ENCODE measurements at places on chromosomes 4 and X.

GRCh38 chr4:103156106-103156505, 42.0 kb downstream of the CENPE start:
- no peak for DNase-seq

DNA sequence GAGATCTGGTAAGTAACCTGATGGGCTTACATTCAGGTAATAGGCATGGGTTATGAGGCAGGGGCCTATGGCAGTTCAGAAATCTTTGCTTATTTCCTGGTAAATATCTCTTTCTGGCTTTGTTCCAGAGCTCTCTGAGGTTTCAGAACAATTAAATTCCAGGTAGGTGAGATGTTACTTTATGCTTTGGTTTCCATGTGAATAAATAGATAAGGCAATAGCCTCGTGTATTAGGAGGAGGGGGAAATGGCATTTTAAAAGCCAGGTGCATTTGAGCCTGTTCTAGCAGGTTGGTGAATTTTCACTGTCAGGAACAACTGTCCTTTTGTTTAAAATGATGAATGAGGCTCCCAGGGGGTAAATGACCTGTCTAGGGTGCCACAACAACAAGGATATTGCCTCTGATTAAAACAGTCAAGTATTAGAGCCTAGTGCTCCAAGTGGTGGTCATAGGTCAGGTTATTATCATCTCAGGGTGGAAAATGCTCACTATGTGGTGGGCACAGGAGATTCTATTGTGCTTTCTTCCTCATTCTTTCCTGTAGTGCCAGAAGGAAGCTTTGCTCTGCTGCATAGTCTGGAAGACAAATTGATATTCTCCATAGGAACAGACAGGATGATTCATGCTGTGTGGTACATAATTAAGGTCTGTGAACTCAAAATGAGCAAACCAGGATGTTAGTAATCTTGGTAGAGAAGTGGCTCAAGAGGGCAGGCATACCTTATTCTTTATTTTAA, 296.2 kb downstream of the INPP4B start:
- no peak for DNase-seq

DNA sequence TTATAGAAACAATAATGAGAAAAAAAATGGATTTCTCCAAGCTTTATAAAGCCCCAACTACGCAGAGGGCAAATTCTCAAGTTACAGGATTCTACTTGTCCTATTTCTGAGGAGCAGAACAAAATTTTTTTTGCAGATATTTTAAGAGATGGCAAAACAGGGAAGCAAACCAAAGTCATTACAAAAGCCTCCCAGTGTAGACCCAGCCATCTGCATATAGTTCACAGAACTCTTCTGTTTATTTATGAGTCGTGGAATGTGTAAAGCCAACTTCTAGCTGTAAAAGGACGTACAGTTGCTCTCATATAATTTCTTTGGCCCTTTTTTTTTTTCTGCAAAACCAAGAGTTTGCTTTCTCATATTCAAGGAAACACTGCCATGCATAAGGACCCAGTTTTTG, 120.4 kb downstream of the PCDH7 start:
- DNase-seq: no peak

DNA sequence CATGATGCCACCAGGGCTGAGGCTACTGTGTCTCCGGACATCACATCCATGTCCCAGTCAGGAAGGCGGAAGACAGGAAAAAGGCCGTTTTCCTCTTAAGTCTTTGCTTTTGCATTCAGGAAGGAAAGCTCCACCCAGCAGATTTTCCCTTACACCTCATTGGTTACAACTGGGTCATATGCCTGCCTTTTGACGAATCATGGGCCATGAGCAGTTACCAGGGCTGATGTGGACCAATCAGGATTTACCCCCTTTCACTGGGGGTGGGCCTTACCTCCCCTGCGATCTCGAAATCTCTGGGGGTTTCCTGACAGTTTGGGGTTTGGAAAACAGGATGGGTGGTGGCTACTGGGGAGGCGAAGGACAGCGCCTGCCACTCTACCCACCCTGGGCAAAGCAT, 52.5 kb upstream of the GRPEL1 start:
- DNase-seq: no peak

DNA sequence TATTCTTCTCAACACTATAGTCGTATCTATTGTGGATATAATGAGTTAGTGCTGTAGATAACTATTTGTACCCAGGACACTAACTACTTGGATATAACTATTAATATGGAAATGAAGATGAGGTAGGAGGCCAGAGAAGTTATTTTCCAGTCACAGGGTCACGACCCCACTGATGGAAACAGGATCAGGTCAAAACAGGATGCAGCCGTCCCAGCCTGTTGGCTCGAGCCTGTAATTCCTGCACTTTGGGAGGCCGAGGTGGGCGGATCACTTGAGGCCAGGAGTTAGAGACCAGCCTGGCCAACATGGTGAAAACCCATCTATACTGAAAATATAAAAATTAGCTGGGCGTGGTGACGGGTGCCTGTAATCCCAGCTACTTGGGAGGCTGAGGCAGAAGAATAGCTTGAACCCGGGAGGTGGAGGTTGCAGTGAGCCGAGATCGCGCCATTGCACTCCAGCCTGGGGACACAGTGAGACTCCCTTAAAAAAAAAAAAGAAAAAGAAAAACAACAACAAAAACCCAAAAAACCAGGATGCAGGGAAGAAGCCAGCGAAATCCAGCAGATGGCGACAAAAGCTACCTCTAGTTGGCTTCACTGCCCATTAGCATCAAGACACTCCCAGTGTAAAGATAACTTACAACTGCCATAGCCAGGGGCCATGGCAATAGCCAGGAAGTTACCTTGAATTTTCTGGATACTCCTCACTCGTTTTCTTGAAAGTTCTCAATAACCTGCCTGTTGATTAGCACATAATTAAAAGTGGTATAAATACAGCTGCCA, 37.9 kb upstream of the NKAP start:
- no peak for DNase-seq

DNA sequence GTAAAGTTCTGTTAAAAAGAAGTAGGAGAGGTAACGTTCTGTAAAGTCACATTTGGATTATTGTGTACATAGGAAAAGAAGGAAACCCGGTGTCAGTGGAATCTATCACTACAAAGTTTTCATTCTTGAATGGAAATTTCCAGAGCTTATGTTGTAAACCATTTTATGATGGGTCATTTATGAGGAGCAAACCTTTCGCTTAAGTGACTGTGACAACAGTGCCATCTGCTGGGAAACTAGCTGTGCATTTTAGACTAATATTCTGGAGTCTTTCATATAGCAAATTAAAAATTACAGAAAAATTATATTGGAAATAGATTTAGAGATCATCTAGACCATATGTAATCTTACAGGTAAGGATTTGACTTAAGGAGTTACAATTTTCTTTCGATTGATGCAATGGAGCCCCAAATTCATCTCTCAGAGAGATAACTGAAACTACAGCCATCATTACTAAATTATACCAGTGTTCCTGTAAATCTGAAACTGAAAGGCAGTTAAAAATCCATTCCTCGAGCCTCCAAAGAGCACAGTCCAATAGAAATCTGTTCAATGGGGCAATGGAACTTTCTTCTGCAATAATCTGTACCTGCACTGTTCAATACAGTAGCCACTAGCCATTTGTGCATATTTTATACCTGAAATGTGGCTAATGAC, 26.9 kb downstream of the ASB9 start:
- DNase-seq: no peak

GRCh38 chr4:93748373-93749291, 79.9 kb upstream of the ATOH1 start:
- DNase-seq: no peak

DNA sequence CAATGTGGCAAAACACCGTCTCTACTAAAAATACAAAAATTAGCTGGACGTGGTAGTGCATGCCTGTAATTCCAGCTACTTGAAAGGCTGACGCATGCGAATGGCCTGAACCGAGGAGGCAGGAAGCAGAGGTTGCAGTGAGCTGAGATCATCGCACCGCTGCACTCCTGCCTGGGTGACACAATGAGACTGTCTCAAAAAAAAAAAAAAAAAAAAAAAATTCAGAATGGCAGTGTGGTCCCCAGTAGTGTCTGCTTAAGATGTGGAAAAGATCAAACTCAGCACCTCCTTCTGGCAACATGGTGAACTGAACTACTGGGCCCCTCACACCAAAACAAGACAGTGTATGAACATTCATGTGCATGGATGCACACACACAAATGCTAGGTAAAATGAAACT, 32.2 kb downstream of the SMS start:
- no peak for DNase-seq

GRCh38 chr4:105550641-105551040, 1.8 kb upstream of the ARHGEF38 start:
- DNase-seq: no peak

- no peak for DNase-seq
Measured at GRCh38 chr4:152063621-152064240, 302.9 kb upstream of the GATB start.

- DNase-seq: no peak
Measured at GRCh38 chrX:72268597-72269365, 8.3 kb downstream of the RPS4X start.

DNA sequence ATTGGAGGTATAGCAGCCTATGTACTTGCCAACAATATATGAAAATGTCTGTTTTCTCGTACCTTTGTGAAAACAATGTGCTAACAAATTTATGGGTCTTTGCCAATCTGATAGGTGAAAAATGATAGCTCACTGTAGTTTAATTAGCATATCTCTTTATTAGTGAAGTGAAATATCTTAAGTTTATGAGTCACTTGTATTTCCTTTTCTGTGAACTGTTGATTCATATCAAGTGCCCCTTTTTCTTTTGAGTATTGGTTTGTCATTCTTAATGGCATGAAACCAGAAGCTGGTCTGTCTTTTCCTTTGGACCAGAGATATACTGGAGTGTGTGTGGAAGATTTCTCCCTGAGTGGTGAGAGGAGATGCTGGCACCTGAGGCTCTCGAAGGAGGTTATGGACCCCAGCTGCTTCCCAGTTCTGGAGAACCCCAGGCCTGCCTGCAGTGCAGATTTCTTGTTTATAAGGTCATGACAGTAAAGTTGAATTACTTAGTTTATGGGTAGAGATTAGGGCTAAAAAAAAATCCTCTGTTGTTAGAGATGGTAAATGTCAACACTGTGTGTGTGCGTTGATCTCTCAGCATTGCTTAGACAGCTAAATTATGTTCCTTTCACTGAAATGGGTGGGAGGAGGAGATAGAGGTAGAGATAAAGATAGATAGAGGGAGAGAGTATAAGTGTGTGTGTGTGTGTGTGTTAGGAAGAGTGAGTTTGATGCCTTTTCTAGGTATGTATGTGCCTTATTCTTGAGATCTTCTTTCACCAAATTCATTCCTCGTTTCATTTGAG, 89.9 kb downstream of the REPS2 start:
- DNase-seq: no peak

GRCh38 chrX:24561121-24561520, 86.0 kb downstream of the PCYT1B start:
- no peak for DNase-seq

GRCh38 chrX:134619838-134620237, 38.4 kb downstream of the PLAC1 start:
- no peak for DNase-seq

DNA sequence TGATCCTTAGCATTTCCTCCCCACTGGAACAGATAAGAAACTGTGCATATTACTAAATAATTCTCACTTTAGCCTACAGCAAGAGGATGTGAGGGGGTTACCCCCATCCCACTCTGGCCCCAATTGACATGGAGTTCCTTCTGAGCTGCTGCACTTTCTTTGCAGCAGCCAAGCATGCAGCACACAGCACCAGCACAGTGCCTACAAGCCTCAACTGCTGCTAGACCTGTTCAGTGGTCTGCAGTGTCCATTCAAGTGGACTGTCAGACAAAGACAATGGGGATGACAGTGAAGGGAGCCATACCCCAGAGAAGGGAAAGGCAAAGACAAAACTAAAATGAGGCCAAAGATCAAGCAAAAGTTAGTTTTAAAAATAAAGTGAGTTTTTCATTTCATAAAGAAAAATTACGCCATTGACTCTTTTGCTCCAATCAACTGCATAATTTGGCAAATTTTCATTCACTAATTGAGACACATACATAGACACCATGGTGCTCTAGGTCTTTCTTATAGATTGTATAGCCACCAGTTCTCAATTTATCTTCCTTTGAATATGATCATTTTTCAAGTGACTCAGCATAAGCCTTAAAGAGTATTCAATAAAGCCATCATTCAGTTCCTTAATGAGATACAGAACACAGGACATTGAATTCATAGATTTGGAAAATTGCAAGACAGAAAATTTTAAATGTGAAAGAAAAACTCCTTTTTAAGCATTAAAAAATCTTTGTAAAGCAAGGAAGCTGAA, 410.6 kb downstream of the HNRNPD start:
- DNase-seq: no peak

- no peak for DNase-seq
Measured at GRCh38 chr4:56297776-56298175, 89.5 kb downstream of the AASDH start.

GRCh38 chr4:10296730-10297129, 160.5 kb downstream of the ZNF518B start:
- peak; percentile 29 for DNase-seq

- DNase-seq: no peak
Measured at GRCh38 chrX:110145854-110146253, 142.9 kb downstream of the TMEM164 start.

- DNase-seq: no peak
Measured at GRCh38 chr4:48651914-48652313, 128.2 kb downstream of the FRYL start.

GRCh38 chr4:67566335-67566734, 7.8 kb downstream of the STAP1 start:
- no peak for DNase-seq

DNA sequence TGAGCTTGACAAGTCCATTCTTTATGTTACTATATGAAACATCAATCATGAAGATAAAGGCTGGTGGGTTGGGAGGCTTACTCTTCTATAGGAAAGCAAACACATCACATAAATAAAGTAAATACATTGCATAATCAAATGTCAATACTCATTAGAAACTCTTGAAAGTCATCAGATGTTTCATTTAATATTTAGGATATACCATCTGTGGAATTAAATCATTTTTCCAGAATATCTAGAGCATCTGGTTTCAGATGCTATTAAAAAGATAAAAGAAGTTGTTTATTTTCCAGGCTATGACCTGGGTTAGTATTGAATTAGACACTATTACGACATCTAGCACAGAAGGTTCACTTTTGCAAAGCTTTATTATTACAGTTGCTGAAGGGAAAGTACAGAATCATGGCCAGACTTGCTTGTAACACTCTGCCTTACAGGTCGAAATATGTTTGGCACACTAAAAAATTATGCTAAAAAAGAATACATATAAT, 72.6 kb downstream of the METTL14 start:
- peak; percentile 40 for DNase-seq
